Cerebellar nuclear complex (tissue), 1 donor: ENCODE measurements at places on chromosomes 4 and X.

- no peak for DNase-seq
These were observed 58.4 kb downstream of the CFAP299 start for GRCh38 chr4:80393970-80394250.

- no peak for DNase-seq
These were observed 758 bp downstream of the IQSEC2 start for GRCh38 chrX:53280331-53281320.

DNA sequence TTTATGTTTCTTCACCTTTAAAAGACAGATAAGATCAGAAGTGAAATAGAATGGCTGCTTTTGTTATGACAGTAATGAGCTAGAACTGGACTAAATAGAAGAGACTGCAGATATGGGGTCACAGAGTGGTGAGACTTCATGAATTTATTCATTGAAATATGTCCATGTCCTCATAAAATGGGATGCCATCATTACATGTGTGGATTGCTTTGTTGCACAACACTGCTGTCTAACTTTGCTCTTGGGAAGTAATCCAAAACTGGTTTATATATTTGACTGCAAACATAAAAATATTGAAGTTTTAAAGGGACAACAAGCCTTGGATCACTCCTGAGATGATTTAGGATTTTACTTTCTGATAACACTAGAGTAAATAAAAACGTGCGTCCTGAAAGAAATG, 209.2 kb upstream of the FAT4 start:
- DNase-seq: no peak

- no peak for DNase-seq
These were observed 44.0 kb downstream of the KLHL5 start for GRCh38 chr4:39106011-39106410.

- peak; percentile 24 for DNase-seq
These were observed 215.2 kb upstream of the GK2 start for GRCh38 chr4:79623021-79623870.

- no peak for DNase-seq
These were observed 172.1 kb downstream of the MID1IP1 start for GRCh38 chrX:38973322-38973721.

DNA sequence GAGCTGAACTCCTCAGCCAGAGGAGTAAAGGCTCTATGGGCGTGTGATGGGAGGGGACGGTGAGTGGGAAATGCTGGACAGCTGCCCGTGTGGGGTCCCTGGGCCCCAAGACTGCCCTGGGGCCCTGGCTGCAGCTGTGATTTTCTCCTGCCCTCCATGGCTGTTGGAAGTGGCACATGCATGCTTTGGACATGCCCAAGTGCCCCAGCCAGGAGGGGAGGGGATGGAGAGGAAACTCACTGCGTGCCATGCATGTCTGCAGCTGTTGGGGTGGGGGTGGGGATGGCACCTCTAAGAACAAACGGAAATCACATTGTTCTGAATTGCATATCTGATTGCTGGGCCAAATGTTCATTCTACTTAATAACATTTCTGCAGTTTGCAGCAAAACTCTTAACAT, 52.4 kb downstream of the MID2 start:
- DNase-seq: no peak

- DNase-seq: no peak
These were observed 17.8 kb downstream of the PLCXD1 start for GRCh38 chrX:298993-299392.

DNA sequence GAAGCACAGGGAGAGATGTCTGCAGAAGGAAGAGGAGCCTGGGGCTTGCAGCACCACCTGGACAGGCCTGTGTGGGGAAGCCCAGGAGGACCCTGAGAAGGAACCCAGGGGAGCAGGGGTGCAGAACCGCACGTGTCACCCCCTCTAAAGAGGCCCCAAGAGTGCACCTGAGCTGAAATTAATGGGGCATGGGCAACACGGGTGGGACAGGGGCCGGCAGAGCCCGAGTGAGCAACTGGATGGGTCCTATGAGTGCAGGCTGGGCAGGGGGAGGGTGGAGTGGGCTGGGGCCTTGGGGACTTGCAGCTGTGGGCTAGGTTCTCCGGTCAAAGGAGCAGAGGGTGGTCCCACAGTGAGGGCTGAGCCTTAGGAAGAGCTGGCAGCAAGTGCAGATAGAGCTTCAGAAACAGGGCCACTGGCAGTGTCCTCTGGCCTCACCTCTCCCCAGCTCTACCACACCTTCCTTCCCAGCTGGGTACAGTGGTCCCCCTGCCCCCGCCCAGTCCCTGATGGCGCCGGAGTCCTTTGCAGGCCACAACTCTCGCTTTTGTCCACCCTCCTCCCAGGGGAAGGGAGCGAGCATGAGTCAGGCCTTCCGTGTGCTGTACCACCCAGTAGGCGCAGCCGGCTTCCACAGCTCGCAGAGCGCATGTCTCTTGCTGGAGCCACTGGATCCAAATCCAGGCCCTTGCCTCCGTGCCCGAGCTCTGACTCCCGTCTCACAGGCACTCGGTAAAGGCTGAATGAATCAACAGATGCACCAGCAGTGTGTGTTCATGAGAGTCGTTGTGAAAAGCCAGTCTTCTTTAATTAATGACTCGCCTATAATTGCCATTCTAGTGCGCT, 131.6 kb downstream of the HMX1 start:
- no peak for DNase-seq

- no peak for DNase-seq
These were observed 109.5 kb upstream of the CENPE start for GRCh38 chr4:103307453-103308247.

DNA sequence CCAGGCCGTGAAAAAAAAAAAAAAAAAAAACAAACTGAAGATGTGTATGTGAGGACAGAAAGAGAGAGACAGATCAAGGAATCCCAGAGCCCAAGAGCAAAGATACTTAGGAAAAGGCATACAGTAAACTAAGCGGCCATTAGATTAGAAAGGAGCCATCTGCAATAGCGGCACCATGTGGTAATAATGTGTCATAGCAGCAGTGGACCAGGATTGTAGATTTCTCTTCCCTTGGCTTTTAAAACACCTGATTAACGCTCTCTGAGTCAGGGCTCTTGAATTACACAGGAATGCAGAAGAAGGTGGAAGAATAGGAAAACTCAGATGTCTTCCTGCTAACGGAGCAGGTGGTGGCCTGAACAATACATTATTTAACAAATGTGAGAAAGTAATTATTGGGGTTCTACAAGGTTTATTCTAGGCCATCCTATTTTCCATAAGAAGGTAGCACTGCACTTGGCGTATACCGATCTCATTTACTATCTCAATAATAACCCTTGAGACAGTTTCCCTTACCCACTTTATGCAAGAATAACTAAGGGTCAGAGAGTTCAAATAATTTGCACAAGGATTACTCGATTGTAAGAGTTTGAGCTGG, 182.7 kb downstream of the KCNIP4 start:
- DNase-seq: no peak

DNA sequence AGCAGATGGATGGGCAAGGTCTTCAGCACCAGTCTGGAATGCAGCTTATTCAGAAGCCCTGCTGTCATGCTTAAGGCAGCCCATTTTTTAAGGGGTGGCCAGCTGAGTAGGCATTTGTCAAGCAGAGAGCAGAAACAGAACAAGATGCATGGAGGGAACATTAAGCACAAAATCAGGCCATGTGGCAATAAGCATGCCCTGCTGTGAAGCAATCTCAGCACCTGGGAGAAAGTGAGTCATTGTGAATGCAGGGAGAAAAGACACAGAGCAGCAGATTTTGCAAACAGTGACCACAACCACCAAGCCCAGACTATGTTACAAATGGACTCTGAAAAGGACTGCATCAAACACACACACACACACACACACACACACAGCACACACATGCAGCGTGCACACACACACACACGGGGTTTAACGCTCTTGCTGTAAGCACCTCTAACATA, 94.1 kb upstream of the GALNT7 start:
- DNase-seq: peak; percentile 92

GRCh38 chrX:112085149-112085548, 2.6 kb upstream of the TRPC5 start:
- no peak for DNase-seq
